ENCODE measurements at places on chromosomes 2 and 18.
A peak's percentile ranks its signal among the peaks of the same experiment; 100 is the strongest.

DNA sequence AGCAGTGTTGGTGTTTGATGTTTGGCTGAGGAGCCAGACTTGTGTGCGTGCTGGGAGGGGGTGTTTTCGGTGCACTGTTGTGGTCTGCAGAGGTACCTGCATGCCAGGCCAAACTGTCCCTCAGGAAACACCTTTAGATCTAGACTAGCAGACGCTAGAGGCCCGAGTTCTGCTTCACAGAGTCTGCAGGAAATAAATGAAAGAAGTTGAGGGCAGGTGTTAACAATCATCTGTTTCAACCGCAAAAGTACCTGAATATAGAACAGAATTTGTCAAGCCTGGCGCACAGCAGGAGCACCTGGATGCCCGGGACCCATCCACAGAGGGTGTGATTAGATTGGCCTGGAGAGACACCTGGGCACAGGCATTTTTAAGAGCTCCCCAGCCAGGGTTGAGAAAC is 40.5 kb upstream of the REL start:
- DNase-seq: no peak

DNA sequence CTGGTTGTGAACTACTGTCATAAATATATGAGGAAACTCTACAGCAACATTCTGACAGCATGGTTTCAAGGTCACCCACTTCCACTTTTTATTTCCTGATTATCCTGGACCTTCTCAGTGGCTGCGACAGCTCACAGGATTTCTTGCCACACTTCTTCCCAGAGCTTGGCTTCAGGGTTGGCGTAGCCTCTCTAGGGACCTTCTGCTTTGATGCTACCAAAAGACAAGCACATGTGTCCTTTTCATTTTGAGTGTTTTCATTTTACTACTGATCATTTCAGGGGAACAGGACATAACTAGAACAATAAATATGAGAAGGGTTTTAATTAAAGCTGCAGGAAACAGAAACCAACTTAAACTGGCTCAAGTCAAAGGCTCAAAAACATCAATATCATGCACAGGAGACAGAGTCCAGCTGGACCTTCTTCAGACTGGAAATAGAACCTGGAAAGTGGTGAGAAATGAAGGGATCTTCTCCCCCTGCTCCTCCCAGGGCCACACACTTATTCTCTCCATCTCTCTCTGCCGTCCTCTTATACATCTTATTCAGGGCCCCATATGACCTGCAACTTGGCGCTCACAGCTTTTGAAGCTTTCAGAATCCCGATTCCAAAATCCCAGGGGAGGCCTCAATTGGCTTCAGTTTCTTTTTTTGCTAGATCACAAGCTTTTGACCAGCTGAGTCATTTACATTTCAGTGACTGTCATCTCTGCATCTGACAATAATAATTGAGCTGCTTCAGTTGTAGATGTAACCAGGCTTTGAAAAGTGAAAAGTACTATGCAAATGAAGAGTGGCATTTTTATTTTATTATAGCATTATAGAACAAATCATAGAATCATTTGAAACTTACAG is 9.7 kb downstream of the VIT start:
- DNase-seq: peak; percentile 86

DNA sequence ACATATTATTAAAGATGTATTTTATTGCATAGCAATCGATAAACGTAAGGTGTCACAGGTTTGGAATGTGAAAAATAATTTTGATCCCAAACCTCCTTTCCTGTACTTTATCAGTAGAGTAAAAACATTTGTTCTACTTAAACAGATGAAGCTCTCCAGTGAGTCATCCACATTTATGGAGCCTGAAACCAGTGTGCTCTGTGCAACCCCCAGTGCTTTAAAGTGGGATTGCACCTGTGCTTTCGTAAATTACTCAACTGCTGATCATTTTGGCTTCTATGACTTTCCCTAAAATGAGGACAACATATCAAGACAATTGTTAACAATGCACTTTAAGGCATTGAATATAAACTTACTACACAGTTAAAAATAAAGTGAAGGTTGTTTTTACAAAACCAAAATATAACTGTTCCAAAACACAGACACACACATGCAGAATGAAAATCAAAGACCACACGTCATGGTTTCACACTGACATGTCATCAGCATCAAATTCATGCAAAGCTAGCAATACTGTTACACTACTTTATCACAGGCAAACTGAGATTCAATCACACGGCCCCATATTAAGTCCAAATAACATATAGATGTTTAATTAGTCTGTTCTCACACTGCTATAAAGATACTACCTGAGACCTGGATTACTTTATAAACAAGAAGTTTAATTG is 9.7 kb downstream of the TMEM18 start:
- no peak for DNase-seq

DNA sequence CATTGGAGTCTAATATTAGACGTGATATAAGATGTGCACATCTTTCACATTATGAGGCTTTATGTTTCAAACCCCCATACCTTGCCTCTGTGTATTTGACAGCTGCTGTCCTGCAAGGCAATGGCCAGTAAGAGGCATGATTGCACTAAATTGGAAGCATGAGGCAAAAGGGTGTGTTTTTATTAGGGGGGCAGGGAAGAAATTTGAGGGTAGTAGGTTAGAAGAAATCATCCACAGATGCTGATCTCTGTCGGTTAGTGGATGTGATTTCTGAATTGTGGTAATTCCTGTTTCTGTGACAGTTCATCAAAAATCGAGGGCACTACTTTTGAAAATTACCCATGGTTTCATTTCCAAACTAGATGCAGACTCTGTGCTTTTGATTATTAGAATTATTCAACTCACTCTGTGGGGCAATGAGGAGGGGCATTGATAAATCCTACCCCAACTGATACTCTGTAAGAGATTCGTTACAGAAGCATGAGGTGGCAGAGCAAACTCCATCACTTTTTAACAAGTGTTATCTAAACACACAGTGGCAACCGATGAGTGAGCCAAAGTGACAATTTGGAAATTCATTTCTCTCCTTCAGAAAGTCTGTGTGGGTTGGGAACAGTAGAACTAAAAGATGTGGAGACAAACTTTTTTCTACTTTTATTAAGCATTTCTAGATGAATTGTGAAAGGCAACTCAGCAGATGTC is 453.0 kb downstream of the ARHGAP15 start:
- DNase-seq: no peak

DNA sequence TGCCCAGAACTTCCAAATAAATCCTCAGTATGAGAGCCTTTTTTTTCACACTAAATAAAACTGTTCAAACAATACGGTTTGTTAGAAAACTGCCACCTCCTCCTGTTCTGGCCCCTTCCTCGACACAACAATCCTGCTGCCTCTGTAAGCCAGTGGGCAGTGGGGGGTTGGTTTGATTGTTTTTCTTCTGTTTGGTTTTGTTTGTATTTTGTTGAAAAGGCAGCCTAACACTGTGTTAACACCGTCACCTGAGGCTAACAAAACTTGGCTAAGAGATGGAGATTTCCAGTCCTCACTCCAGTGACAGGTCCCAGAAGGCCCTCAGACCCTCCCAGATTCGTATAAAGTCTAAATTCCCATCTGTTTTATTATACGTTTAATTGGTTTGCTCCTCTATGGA is 402.1 kb downstream of the ZNF521 start:
- DNase-seq: no peak

- DNase-seq: no peak
Observed at GRCh38 chr2:17136231-17136630, 382.0 kb downstream of the RAD51AP2 start.

- no peak for DNase-seq
Observed at GRCh38 chr18:10926621-10927161, 222.7 kb downstream of the PIEZO2 start.

- no peak for DNase-seq
Observed at GRCh38 chr18:49494660-49495059, 7.6 kb upstream of the C18orf32 start.

GRCh38 chr2:12602661-12603060 is 114.1 kb upstream of the TRIB2 start:
- no peak for DNase-seq

DNA sequence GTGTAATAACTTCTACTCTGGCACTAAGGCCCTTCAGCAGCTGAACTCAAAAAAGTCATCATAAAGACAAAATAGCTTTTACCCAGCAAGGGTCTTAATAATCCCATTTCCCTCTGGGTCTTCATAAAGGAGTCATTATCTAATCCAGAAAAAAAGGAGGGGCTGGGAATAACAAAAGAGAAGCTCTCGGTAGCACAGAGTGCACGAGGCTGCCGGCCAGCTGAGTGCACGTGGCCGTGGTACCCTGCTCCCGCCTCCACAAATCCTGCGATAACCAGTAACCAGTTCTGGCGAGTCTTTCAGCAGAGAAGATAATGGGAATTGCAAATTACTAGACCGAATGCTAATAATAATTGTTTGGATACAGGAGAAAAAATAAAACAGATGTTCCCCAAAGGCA is 7.5 kb downstream of the NRP2 start:
- DNase-seq: no peak

All from lower leg skin (tissue), 4 donors.